ENCODE measurements at places on chromosomes 6 and 20.

DNA sequence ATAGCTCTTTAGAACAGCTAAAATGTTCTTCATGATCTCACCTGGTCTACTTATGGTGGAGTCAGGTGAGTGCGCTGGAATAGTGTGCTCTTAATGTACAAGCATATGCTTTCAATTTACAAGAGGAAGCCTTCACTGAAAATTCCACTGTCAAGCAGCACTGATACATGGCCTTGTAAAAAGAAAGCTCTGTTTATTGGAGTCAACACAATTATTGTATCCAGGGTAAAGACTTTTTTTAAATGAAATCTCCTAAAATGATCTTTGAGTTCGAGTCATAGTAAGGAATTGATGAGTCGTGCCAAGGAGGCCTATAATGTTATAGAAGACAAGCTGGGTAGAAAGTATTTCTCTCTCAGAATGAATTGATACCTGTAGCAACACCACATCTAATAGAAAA lies 41.6 kb upstream of the CARMIL1 start:
- DNase-seq: no peak

- no peak for DNase-seq
These were observed 226.9 kb downstream of the BCKDHB start for GRCh38 chr6:80333342-80333741.

GRCh38 chr20:44407402-44408184 lies 52.1 kb downstream of the HNF4A start:
- no peak for DNase-seq

- DNase-seq: no peak
These were observed 27.9 kb upstream of the PLCB4 start for GRCh38 chr20:9040863-9041524.

GRCh38 chr6:43070028-43070632 lies 6.0 kb upstream of the PTK7 start:
- peak; percentile 48 for DNase-seq

DNA sequence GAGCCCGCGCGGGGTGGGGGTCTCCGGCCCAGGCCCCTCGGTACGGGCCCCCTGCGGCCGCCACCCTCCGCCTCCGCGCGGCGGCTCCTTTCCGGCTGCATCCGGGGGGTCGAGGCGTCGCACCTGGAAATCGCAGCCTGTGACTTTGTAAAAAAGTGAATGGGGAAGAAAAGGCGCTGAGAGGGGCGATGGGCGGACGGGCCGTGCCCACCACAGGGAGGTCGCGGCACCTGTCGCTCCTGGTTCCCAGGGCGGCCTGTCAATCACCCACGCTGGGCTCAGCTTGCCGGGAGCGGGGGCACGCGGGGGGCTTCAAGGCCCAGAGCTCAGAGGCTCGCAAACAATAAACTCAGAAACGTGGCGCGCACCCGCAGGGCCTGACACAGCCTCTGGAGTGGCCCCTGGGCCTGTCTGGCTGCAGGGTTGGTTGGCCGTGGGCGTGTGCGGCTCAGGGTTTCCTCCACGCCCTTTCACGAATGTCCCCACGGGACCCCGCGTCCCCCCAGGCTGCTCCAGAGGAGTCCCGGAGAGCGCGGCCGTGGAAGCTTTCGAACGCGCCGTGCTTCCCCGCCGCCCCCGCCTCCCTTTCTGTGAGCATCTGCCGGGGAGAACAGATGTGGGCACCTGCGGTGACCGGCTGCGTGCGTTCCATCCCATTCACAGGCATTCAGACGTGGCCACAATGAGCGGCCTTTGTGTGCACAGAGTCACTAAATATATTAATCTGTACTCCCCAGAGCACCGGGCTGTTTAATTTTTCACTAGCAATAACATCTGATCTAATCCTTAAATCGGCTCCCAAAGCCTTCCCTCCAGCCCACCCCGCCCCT lies 6.1 kb upstream of the DLL1 start:
- no peak for DNase-seq

- DNase-seq: no peak
These were observed 10.2 kb downstream of the SPAG4 start for GRCh38 chr20:35625584-35626385.

DNA sequence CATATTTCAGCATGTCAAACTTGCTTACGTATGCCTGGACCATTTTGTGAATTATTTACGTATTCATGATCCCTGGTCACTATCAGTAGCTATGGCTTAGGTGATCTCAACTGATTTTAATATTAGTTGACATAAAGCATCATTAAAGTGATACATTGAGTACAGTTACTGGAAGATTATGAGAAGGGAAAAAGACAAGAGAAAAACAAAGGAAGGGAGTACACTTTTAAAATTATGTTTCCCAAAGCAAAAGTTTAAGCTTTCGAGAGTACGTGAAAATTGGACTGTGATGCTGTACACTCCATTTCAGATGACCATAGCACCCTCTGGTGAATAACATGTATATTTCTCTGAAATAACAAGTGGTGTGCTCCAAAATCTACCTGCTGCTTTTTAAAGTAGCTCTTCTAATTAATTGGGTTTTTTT lies 215.0 kb upstream of the HSF2 start:
- DNase-seq: no peak

DNA sequence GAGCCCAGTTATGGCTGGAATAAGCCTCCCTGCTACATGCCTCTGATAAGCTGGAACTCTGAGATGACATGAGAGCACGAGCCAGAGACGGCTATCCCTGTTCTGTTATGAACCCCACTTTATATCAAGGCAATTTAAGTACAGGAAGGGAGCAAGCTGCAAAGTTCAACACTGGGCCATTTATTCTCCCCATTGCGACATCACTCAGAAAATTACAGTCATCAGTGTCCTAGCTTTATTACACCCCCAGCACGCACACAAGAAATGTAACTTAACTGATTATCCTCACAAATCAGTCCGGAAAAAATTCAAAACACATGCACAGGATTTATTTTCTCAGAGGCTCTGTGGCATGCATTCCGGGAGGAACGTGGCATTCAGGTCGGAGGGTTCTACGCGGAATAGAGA lies 125.3 kb upstream of the SLC2A12 start:
- DNase-seq: no peak

All from CD4-positive, alpha-beta T cell treated with Interleukin-17A for 1 hour (primary cell).